ENCODE measurements at places on chromosomes 4 and X.

GRCh38 chr4:57504139-57504538 lies 394.0 kb upstream of the IGFBP7 start:
- DNase-seq = no peak

GRCh38 chr4:6885953-6886557 lies 23.6 kb upstream of the TBC1D14 start:
- DNase-seq = peak; percentile 51

GRCh38 chr4:142715727-142716126 lies 130.4 kb downstream of the INPP4B start:
- no peak for DNase-seq

DNA sequence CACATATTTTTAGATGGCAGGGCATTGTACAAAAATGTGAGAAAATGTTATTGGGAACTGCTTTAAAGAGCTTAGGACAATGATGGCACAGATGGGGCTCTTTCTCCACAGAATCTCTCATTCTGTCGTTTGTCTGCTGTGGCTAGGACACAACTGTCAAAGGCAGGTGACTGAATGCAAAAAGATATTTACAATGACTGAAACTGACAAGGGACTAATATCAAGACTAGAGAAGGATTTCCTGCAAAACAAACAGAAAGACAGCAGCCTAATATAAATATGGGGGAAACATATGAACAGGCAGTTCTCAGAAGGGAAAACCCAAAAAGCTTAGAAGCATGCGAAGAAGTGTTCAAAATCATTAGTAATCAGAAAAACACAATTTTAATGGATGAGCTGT lies 177.5 kb upstream of the AFF2 start:
- DNase-seq = no peak

- DNase-seq = no peak
These were observed 56.8 kb upstream of the PRDX4 start for GRCh38 chrX:23610495-23610894.

GRCh38 chrX:123590842-123591486 lies 141.9 kb downstream of the THOC2 start:
- no peak for DNase-seq

DNA sequence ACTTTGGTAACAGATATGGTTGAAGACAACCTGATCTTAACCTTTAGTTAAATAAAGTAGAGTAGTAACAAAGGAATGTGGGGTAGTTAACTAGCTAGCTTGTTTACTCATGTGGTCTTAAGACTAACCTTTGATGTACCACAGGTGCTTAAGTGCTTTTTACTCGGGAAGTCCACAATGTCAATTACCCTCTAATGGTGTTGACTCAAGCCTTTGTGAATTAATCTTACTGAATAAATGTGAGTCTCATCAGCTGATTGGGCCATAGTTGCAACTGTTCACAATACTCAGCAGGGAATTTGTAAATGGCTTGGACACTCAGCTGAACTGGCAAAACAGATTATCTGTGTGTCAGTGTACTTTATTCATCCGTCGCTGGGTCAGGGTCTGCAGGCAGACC lies 119.0 kb upstream of the UGT8 start:
- DNase-seq = no peak

DNA sequence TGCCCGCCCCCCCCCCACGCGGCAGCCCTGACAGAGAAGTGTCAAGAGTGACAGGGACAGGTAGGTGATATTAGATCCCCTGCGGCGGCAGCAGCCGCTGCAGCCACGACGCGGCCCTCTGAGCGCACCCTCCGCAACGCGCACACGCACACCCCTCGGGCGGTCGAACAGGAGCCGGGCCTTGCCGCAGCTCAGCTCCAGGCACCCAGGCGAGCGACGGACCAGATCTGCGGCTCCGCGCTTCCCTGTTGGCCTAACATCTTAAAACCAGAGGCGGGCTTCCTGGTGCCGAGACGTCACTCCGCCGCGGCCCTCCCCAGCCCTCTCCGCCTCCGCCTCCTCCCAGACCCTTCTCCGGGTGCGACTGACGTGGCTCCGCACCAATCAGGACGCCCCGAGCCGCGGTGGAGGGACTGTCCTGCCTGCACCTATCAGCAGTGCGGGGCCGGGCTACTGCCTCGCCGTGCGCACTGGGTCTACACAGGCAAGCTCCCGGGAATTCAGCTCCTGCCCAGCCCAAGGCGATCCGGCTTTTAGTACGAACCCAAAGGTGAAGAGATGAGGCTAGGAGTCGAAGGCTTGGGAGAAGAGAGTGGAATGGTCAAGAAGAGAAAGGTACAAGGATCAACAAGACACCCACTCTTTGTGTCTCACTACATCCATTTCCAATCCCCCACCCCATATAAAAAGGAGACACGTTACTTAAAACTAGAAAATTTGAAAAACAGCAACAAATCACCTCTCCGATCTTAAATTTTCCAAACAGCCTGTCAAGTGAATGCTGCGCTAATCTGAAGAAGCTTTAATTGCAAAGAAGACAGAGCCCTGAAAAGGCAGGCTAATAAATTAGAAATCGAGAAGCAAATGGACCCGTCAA lies at the start of gene PITX2:
TSS of gene PITX2 (minus strand) at position 237 of the 877 bp plus-strand sequence. CDS start 617 bp downstream, outside the sequence.
- DNase-seq = peak; percentile 98

DNA sequence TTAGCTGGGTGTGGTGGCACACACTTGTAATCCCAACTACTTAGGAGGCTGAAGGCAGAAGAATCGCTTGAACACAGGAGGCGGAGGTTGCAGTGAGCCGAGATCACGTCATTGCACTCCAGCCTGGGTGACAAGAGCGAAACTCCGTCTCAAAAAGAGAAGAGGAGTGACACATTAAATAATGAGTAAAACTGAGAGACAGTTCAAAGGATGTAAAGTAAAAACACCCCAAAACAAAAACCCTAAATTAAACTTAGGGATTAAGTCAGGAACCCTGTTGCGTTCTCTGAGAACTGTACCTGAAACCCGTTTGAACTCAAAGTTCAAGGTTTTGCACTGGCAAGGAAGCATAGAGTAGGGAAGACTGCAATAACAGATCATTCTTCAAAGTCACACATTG lies 141.7 kb downstream of the BRWD3 start:
- no peak for DNase-seq

- peak; percentile 86 for DNase-seq
These were observed 20.2 kb downstream of the FBXW7 start for GRCh38 chr4:152515678-152516077.

- peak; percentile 78 for DNase-seq
These were observed 13.3 kb upstream of the AGA start for GRCh38 chr4:177455561-177455970.

- DNase-seq = no peak
These were observed 29.6 kb upstream of the ANAPC4 start for GRCh38 chr4:25347473-25347872.

DNA sequence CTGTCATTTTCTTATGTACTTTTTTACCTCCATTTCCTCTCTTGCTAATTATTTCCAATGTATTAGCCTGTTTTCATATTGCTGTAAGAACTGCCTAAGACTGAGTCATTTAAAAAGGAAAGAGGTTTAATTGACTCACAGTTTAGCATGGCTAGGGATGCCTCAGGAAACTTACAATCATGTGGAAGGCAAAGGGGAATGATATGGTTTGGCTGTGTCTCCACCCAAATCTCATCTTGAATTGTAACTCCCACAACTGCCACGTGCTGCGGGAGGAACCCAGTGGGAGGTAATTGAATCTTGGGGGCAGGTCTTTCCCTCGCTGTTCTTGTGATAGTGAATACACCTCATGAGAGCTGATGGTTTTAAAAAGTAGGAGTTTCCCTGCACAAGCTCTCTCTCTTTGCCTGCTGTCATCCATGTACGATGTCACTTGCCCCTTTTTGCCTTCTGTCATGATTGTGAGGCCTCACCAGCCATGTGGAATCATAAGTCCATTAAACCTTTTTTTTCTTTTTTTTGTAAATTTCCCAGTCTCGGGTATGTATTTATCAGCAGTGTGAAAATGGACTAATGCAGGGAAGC lies 870.0 kb upstream of the INTU start:
- no peak for DNase-seq

GRCh38 chr4:88012647-88013046 lies 5.2 kb downstream of the PKD2 start:
- DNase-seq = no peak

- no peak for DNase-seq
These were observed 112.4 kb upstream of the EDA2R start for GRCh38 chrX:66751136-66751782.

- DNase-seq = no peak
These were observed 1074.2 kb downstream of the STIM2 start for GRCh38 chr4:27934871-27935270.
